ENCODE measurements at places on chromosomes 2 and 18. TPM values are rescaled to one million over a fixed set of nuclear protein-coding genes. Genes with fewer than 3 reads are reported as not detected.

The PDE6D gene
- 13.7 TPM for total RNA-seq

The FAM117B gene
- 13.6 TPM for total RNA-seq

The SKOR2 gene
- total RNA-seq: not detected

The MOCOS gene
- 5.4 TPM for total RNA-seq

DNA sequence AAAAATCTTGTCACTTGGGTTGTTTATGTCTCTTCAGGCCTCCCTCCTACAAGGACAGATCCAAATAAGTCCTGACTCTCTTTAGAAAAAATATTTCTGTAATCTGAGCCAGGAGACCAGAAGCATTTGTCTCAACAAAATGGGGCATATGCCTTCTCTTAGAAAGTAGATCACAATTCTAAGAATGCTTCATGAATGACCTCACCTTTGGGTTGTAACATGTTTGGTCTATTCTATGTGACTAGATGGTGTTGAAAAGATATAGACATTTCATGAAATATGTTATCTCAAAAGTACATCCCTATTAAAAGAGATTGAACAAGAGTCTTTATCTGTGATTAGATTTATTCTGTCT, 159.0 kb upstream of the SETBP1 start:
- H3K4me3 ChIP-seq: no peak overlapping the region
- no peak overlapping the region for H3K27ac ChIP-seq
- DNase-seq: no peak
- H3K27me3 ChIP-seq: no peaks in the 10 kb centered on the region
- no peaks in the 10 kb centered on the region for H3K36me3 ChIP-seq

DNA sequence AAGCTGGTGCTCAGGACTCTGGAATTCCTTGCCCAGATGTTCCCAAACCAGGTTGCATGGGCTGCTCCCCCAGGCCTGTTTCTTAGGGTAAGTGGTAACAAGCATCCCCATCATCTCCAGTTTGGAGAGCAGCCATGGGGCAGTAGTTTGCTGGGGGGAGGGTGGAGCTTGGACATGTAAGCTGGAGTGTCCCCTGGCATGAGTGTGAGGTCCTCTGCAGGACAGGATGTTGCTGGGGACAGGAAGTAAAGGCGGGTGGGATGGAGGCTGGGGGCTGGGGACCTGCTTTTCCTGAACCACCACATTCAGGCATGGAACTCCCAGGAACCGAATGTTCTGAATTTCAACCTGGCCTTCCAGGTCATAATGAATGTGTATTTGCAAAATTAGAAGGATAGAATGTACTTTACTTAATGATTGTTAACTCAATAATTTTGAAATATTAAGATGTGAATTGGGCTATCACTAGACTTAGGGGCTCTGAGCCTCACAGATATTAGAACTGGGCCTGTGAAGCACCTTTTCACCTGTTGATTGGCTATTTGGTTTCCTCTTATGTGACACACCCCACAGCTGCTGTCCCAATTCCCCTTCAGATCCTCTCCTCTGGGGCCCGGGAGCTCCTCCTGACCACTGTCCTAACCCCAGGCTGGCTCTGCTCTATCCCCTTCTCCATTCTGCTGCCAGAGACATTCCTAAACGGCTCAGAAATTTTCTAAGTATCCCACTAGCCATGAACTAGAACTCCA, 66.4 kb upstream of the EPAS1 start:
- H3K4me1 ChIP-seq: no peaks in the 10 kb centered on the region
- no peak overlapping the region for H3K27ac ChIP-seq
- no peak for DNase-seq
- no peaks in the 10 kb centered on the region for H3K27me3 ChIP-seq

- no peak for DNase-seq
- H3K36me3 ChIP-seq: no peaks in the 10 kb centered on the region
- no peak overlapping the region for H3K27ac ChIP-seq
- no peaks in the 10 kb centered on the region for H3K27me3 ChIP-seq
These were observed 212.3 kb downstream of the SNTG2 start for GRCh38 chr2:1162768-1163584.

DNA sequence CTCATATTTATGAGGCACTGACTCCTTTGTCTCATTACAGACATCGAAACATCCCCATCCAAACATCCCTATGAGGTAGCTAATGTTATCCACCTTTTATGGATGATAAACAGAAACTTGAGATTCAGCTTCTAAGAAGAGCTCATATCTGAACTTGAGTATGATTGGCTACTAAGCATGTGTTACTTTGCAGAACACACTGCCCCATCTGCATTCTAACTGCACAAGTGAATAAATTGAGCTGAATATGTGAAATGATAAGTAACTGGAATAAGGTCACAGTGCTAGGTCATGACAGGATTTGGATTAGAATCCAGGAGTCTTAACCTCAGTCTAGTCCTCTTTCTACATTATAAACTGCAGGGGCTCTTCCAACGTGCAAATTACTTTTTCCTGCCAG, 172.7 kb downstream of the SETBP1 start:
- no peak overlapping the region for H3K4me3 ChIP-seq
- H3K4me1 ChIP-seq: peaks cover 11% of the 10 kb centered on the region
- H3K36me3 ChIP-seq: no peaks in the 10 kb centered on the region
- no peaks in the 10 kb centered on the region for H3K27me3 ChIP-seq

DNA sequence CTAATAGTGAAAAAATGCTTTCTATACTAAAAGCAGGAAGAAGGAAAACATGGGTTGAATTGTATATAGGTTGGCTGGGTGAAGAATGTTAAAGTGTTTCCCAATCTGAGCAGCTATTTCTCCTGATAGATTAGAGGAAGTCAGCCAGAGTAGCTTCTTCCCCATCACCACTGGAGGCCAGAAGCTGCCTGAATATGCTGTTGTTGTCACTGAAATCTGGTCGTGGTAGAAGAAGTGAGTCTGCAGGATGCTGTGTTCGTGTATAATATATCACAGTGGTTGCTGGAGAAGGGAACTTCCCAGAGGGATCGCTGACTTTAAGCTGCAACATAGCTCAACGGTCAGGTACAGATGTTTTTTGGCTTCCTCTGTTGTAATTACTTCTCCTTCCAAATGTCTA, 247.5 kb upstream of the LRATD1 start:
- H3K4me3 ChIP-seq: no peak overlapping the region
- H3K27ac ChIP-seq: no peak overlapping the region
- DNase-seq: no peak
- no peaks in the 10 kb centered on the region for H3K36me3 ChIP-seq
